ENCODE measurements at places on chromosomes 2 and 18.

DNA sequence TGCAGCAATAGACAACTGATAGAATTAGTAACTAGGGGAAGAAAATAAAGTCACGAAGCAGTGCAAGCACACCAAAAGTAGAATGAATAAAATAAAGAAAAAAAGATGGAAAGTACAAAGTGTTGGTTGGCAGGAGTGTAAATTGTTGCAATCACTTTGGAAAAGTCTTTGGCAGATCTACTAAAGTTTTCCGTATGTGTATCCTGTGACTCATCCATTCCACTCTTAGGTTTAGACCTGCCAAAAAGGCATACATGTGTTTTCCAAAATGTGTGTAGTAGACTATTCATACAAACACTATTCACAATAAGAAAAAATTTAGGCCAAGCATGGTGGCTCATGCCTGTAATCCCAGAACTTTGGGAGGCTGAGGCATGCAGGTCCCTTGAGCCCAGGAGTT, 282.1 kb upstream of the FSIP2 start:
- no peak for DNase-seq

GRCh38 chr2:128755695-128756364, 437.2 kb upstream of the HS6ST1 start:
- DNase-seq = no peak

DNA sequence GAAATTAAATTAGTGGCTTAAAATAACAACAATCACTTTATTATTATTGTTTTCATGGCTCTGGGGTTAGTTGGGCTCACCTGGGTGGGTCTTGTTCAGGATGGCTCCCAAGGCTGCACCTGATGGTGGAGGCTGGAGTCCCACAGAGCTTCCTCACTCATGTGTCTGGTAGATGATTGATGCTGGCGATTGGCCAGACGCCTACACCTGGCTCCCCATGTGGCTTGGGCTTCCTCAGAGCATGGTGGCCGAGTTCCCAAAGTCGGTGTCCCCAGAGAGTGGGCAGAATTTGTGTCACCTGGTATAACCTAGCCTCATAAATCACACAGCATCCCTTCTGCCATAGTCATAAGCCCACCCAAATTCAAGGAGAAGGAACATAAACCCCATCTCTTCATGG, 18.2 kb downstream of the DBI start:
- no peak for DNase-seq

DNA sequence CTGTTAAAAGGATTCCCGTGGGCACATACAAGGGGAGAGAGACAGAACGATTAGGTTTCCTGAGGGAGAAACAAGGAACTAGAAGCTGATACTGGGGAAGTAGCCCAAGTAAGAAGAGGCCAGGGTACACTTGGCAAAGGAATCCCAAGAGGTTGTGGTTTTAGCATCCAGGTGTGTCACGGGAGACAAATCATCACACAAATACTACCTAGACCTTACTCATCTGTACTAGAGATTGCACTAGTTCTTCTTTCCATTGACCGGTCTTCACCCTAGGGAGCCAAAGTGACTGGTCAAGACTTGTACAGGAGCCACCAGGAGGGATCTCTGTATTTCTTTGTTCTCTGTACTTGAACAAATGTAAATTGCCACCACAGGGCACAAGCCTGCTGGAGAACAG, 14.2 kb upstream of the NR4A2 start:
- no peak for DNase-seq

DNA sequence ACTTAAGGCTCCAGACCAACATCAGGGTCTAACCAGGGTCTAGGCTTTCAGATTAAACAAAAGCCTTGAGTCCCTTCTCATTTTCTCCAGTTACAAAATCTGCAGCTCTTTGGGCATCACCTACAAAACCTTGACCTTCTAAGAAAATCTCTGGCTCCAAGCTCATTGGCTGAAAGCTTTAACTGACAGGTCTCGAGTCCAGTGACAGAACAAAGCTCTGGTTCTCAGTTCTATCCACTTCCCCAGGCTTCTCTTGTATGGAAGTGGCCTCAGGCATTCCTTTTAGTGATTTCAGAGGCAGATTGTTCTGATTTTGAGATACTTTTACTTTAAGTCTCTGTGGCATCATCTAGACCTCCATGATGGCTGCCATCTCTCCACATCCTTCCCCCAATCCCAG, 11.3 kb downstream of the SIX2 start:
- no peak for DNase-seq

- no peak for DNase-seq
These were observed 12.2 kb upstream of the EDAR start for GRCh38 chr2:109001201-109001600.

- no peak for DNase-seq
These were observed 54.1 kb downstream of the EML4 start for GRCh38 chr2:42223067-42223854.

Measured in stimulated activated naive CD8-positive, alpha-beta T cell treated with anti-CD3 and anti-CD28 coated beads, Interleukin-15, Interleukin-2, amounts not matched to agents 100 U/mL and 50 U/mL, for 24 hours (primary cell).